ENCODE measurements at places on chromosomes 7 and 10. TPM values are rescaled to one million over a fixed set of nuclear protein-coding genes. Genes with fewer than 3 reads are reported as not detected.

Gene PLXDC2
- 19.6 TPM for total RNA-seq

Gene KLF14
- not detected for total RNA-seq

Gene CTNNA3
- total RNA-seq, result under 0.01 TPM

Gene ODAD2
- total RNA-seq, result under 0.01 TPM

Gene AS3MT
- total RNA-seq, result 2.4 TPM

Gene UNCX
- total RNA-seq, result not detected

Gene DCLRE1A
- 3.4 TPM for total RNA-seq

Gene FAM131B
- total RNA-seq, result 1.4 TPM

Gene SPDYE1
- not detected for total RNA-seq

Gene BHLHA15
- total RNA-seq, result 0.98 TPM

Gene CALCR
- total RNA-seq, result not detected

Gene SUFU
- 4.7 TPM for total RNA-seq

Gene ALOX5
- not detected for total RNA-seq

Gene TMEM229A
- not detected for total RNA-seq

Gene TOMM7
- total RNA-seq, result 197 TPM

Gene PON3
- total RNA-seq, result 5.1 TPM

Gene PRPS1L1
- total RNA-seq, result not detected

Gene NUP205
- total RNA-seq, result 59.8 TPM

Gene CALML3
- total RNA-seq, result not detected

Gene TBX20
- 0.22 TPM for total RNA-seq

Gene ACTR3C
- 13.7 TPM for total RNA-seq

Gene GIMAP8
- not detected for total RNA-seq

Gene DAGLB
- 41.1 TPM for total RNA-seq

Gene PKD1L1
- total RNA-seq, result under 0.01 TPM

Gene MACROH2A2
- total RNA-seq, result 20.4 TPM

Gene ADGRA1
- not detected for total RNA-seq

Gene GSTO1
- total RNA-seq, result 161 TPM

Gene MMD2
- not detected for total RNA-seq

Gene HOXA10
- not detected for total RNA-seq

Gene PRSS37
- total RNA-seq, result not detected

Gene RAPGEF5
- total RNA-seq, result 1.1 TPM

Gene DKK1
- total RNA-seq, result 40.0 TPM

Gene CD36
- total RNA-seq, result 0.39 TPM

Gene NKX1-2
- not detected for total RNA-seq

Gene PNLIPRP1
- not detected for total RNA-seq

Measured in placental epithelial cell (primary cell).